ENCODE measurements at places on chromosomes 5 and 9.

- DNase-seq: no peak
These were observed 4.3 kb downstream of the FAM174A start for GRCh38 chr5:100539519-100539918.

DNA sequence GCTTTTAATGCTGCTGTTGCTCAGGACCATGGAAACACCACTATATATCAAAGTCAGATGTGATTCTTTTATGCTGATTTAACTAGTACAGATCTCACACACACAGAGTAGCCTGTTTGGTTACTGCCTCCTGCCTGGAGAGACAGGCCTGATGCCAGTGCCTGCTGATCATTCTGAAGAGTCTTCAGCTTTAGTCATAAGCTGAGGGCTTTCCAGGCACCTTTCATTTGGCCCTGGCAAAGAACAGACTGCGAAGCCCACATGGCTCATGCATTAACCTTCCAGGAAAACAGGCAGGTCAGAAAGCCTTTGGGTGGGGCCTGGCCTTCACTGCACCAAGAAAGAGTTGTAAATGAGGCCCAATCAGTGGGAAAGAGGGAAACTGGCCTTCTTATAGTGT, 144.7 kb downstream of the SAXO1 start:
- DNase-seq: no peak

- peak; percentile 74 for DNase-seq
These were observed 15.2 kb downstream of the GBGT1 start for GRCh38 chr9:133148199-133149129.

DNA sequence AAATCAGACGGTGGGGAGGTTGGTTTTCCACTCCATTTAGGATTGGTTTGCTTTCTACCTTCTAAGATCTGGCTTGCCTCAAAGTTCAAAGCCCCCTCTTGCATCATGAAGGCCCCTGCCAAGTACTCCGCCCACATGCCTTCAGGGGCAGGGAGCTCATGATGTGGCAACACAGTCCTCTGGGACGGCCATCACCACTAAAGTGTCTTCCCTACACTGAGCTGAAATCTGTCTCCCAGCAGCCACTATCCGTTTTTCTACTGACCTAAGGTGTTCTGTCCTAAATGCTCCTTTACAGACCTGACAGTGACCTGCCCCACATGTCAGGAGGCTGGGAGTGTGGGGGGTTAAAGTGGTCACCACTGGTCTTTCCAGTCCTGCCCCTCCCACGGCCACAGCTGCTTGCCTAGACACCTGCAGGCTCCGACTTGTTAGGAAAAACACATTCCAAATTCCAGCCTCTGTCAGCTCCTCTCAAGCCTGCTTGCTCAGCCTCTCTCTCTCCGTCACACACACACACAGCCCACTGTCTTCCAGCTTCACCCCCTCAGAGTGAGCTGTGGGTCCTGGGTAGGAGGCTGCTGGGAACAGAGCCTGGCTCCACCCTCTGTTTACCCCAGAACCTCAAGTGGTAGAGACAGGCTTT, 44.9 kb downstream of the SHB start:
- no peak for DNase-seq

- DNase-seq: no peak
These were observed 179.8 kb downstream of the FANCC start for GRCh38 chr9:95137587-95138145.

DNA sequence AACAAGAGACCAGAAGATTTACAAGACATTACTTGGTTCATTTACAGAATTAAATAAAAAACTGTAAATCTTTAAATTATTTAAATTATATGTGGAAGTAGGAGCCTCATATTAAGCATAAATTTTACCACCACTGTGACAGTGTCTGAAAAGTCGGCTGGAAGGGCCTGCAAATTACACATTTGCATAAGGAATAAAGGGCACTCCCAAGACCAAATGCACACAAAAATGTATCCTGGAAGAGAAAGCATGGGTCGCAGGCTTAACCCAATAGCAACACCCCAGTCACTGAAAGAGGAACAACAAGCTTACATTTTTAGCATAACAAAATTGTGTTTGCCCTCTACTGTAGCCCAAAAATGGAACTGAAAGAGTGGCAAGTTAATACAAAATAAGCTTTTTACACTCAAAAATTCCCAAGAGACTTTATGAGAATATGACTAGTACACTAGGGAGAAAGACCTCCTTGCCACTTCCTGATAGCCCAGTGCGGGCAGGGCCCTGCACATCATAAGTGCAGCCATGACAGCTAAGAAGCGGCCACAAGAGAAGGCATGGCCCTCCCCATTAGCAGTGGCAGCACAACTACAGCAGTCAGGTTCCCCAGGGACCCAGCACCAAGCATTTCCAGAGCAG, 482.0 kb downstream of the DTWD2 start:
- DNase-seq: no peak

DNA sequence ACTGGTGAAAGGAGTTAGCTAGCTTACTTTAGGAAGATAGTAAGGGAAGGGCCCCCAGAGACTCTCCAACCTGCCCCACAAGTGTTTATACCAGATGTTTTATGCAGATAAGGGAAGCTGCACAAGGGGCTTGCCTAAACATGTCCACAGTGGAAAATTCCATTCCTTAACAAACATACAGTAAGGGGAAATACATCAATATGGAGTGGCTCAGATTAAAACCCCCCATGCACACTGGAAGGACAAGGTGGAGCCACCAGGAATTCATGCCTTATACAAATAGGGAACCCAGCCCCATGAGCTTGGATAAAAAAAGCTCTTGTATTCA, 106.3 kb upstream of the GPBP1 start:
- DNase-seq: no peak

DNA sequence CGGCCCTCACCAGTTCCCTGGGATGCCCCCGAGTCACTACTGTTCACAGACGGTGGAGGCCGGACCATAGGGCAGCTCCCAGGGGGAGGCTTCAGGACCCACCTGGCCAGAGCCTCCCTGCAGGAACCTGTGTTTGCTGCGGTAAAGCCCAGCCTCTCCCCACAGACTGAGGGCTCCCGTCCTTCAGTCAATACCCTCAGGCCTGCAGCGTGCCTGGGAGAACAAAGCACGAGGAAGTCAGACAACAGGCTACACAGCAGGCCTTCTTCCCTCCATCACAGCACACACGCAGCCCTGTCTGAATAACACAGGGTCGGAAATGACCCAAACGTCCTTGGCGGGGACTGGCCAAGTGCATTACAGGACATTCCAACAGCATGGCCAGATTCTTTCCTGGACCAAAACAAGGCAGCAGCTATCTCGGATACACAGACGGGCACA, 34.4 kb downstream of the COL23A1 start:
- DNase-seq: no peak

DNA sequence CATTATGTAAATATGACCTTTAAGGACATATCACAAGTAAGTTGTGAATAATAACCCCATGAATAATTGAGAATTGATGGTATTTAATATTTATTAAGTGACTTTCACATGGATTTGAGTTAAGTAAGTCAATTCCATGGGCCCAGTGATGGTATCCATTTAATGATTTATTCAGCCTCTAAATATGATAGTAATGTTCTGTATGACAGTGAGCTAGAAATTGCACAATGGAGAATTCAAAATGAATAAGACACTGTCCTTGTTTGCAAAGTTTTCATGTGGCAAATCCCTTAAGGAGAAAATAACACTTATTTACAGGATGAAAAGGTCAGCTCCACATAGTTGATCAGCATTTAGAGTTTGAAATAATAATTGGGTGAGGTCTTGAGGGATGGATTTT, 160.7 kb downstream of the PDE4D start:
- no peak for DNase-seq

- no peak for DNase-seq
These were observed 136.3 kb upstream of the SHB start for GRCh38 chr9:38205279-38205678.

- no peak for DNase-seq
These were observed 42.2 kb upstream of the ZNF354B start for GRCh38 chr5:178817506-178817905.

GRCh38 chr5:8289779-8290178, 420.8 kb downstream of the MTRR start:
- no peak for DNase-seq

- no peak for DNase-seq
These were observed 43.4 kb upstream of the TMC1 start for GRCh38 chr9:72477930-72478518.

- no peak for DNase-seq
These were observed 95.5 kb downstream of the ZCCHC7 start for GRCh38 chr9:37215830-37216229.

DNA sequence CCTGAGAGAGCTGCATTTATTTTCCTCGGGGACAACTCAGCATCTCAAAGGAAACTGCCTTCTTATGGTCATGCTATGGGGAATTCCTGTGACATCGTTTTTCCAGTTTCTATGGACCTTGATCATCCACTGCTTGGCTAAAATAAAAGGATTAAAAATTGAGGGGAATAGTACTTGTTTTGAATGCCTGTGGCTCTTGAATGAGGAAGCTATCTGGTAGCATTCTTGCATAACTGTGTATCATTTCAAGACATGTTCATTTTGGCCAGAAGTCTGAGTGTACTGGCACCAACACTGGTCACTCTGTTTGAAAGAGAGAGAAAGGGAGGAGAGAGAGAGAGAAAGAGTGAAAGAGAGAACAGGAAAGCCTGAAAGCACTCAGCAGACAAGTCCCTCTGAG, 116.7 kb downstream of the DOCK2 start:
- DNase-seq: no peak

DNA sequence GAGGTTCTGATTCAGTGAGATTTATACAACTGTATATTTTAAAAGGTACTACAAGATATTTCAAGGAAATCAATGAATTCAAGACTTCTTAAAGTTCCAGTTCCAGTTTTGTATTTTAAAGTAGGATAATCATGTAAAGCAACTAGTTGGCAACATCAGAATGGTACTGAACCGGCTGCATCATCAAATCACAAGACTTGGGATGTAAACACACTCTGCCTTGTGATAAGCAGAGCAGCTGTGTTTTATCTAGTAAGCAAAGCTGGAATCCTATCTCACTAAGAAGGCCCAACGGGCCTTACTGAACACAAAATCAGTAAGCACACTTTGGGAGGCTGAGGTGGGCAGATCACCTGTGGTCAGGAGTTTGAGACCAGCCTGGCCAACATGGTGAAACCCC, 327.2 kb upstream of the NREP start:
- no peak for DNase-seq

- DNase-seq: peak; percentile 53
These were observed 36.4 kb downstream of the GGTA1 start for GRCh38 chr9:121463026-121463807.

- no peak for DNase-seq
These were observed 29.2 kb upstream of the SMC5 start for GRCh38 chr9:70229579-70229978.

DNA sequence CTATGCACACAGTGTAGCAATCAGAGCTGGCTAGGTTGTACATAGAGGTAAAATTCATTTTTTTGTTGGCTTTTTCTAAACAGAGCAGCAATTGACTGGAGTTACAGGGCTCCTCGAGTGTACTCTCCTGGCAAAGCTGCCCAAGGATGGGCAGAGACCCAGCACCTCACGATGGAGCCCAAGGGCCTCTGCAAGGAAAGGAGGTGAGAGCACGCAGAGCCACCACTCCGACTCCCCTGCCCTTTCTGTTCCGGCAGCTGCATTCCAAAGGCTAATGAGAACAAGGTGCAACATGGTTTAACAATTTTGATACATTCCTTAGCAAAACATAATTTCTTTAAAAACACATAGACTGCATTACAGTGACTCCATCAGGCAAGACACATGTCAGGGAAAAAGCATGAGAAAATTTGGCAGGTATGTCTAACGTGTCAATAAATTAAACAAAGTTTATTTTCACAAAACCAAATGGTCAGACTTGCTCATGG, 47.5 kb downstream of the SAXO1 start:
- DNase-seq: no peak

DNA sequence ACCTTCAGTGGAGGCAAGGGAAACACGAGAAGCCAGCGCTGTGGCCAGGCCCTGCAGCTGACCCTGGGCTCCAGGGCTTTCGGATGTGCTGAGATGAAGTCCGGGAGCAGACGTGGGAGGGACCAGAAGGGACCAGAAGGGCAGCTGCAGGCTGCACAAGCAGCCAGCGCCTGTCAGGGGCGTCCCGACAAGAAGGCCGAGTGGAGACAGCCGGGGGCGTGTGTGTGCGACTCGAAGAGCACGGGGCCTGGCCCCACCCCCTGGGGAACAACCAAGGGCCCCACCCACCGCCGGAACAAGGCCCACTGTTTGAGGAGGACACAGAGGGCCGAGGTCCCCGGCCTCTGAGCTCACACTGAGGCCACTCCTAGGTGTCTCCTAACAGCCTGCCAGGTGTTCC, 31.4 kb downstream of the SLC12A7 start:
- DNase-seq: no peak

DNA sequence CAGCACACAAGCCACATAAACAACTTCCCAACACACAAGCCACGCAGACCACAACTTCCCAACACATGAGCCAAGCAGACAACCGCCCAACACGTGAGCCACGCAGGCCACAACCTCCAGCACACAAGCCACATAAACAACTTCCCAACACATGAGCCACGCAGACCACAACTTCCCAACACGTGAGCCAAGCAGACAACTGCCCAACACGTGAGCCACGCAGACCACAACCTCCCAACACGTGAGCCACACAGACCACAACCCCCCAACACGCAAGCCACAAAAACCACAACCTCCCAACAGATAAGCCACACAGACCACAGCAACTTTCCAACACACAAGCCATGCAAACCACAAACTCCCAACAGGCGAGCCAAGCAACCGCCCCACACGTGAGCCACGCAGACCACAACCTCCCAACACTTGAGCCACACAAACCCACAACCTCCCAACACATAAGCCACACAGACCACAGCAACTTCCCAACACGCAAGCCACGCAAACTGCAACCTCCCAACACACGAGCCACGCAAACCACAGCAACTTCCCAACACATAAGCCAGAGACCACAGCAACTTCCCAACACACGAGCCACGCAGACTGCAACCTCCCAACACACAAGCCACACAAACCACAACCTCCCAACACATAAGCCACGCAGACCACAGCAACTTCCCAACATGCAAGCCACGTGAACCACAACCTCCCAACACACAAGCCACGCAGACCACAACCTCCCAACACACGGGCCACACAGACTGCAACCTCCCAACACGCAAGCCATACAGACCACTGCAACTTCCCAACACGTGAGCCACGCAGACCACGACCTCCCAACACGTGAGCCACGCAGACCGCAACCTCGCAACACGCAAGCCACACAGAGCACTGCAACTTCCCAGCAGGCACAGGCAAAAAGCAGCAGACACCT, 10.1 kb downstream of the BRD9 start:
- DNase-seq: peak; percentile 40

DNA sequence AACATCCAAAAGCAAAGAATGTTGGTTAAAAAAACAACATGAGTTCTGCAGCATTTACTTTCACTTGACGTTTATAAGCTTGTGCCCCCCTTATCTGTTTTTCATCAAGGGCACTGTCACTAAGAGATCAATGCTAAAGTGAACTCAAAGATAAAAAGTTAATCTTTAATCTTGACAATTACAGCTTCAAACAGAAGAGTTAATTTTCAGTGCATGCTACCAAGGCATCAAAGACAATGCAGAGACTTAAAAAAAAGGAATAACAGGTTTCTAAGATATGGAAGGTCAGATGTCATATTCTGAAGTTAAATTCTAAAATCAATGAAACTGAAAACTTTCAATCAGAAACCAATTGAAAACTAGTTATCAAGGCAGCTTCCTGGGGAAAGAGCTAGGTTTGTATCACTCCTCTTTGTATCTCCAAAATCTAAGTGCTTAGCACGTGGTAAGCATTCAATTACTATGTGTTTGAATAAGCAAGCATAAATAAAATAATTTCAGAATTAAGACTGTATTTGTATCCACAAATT, 37.6 kb downstream of the TMEM245 start:
- no peak for DNase-seq

All from activated CD8-positive, alpha-beta memory T cell treated with anti-CD3 and anti-CD28 coated beads, Interleukin-2, amount 10 ng/mL, durations not matched to agents 7 days and 5 days (primary cell).